ENCODE measurements at places on chromosomes 5 and 9. TPM values are rescaled to one million over a fixed set of nuclear protein-coding genes. Genes with fewer than 3 reads are reported as not detected.

- H3K4me1 ChIP-seq = no peaks in the 10 kb centered on the region
- no peak overlapping the region for H3K4me3 ChIP-seq
- no peaks in the 10 kb centered on the region for H3K27me3 ChIP-seq
- no peak for DNase-seq
These were observed 246.8 kb downstream of the MSX2 start for GRCh38 chr5:174971210-174971609.

- H3K4me1 ChIP-seq = no peaks in the 10 kb centered on the region
- no peaks in the 10 kb centered on the region for H3K36me3 ChIP-seq
- H3K4me3 ChIP-seq = no peak overlapping the region
- DNase-seq = no peak
- H3K27ac ChIP-seq = no peak overlapping the region
- H3K27me3 ChIP-seq = no peaks in the 10 kb centered on the region
These were observed 276.8 kb upstream of the CLINT1 start for GRCh38 chr5:158135682-158136179.

DNA sequence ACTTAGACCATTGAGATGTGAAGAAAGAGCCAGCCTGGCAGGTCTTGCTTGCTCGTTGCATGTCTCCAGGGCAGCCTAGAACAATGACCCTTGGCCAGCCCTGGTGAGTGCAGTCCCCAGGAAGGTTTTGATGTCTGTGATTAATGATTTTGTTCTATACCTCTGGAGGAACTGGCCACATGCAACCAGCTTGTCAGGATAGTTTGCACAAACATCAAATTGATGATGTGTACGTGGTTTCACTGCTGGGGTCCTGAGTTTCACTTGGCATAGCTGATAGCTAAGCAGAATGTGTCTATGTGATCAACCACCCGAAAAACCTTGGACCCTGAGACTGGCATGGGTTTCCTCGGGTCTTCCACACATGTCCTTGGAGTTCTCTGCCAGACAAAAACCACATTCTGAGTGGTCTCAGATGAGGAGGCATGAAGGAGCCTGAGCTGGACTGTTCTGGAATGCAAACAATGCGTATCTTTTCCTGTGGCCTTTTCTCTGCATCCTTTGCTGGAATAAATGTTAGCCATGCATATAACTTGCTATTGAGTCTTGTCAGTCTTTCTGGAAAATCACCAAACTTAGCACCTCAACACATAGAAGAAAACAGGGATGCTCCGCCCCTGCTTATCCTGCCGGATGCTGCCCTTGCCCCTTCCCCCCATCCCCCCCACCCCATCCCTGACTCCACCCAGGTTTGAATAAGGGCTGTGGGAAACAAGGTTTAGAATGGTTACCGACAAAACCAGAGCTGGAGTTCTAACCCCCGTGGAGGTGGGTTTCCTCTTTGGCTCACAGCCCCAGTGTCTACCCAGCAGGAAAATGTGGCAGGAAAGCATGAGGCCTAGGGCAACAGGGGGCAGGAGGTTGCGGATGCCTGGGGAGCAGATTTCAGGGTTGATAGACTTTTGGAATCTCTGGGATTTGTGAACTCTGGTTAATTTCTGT, 50.1 kb upstream of the ANKRD33B start:
- H3K27ac ChIP-seq = no peak overlapping the region
- no peaks in the 10 kb centered on the region for H3K4me1 ChIP-seq
- H3K27me3 ChIP-seq = peaks cover 17% of the 10 kb centered on the region
- no peak for DNase-seq

- no peaks in the 10 kb centered on the region for H3K4me1 ChIP-seq
- no peaks in the 10 kb centered on the region for H3K36me3 ChIP-seq
- H3K27me3 ChIP-seq = no peaks in the 10 kb centered on the region
These were observed 93.9 kb downstream of the GRIA1 start for GRCh38 chr5:153584126-153584959.

- peaks cover 3% of the 10 kb centered on the region for H3K27me3 ChIP-seq
- H3K4me3 ChIP-seq = no peak overlapping the region
These were observed 168.1 kb downstream of the GRIA1 start for GRCh38 chr5:153658606-153659005.

GRCh38 chr5:168128557-168128956, 162.9 kb upstream of the WWC1 start:
- no peaks in the 10 kb centered on the region for H3K27me3 ChIP-seq
- no peak overlapping the region for H3K4me3 ChIP-seq
- H3K4me1 ChIP-seq = peaks cover 5% of the 10 kb centered on the region
- no peaks in the 10 kb centered on the region for H3K36me3 ChIP-seq
- no peak overlapping the region for H3K27ac ChIP-seq

DNA sequence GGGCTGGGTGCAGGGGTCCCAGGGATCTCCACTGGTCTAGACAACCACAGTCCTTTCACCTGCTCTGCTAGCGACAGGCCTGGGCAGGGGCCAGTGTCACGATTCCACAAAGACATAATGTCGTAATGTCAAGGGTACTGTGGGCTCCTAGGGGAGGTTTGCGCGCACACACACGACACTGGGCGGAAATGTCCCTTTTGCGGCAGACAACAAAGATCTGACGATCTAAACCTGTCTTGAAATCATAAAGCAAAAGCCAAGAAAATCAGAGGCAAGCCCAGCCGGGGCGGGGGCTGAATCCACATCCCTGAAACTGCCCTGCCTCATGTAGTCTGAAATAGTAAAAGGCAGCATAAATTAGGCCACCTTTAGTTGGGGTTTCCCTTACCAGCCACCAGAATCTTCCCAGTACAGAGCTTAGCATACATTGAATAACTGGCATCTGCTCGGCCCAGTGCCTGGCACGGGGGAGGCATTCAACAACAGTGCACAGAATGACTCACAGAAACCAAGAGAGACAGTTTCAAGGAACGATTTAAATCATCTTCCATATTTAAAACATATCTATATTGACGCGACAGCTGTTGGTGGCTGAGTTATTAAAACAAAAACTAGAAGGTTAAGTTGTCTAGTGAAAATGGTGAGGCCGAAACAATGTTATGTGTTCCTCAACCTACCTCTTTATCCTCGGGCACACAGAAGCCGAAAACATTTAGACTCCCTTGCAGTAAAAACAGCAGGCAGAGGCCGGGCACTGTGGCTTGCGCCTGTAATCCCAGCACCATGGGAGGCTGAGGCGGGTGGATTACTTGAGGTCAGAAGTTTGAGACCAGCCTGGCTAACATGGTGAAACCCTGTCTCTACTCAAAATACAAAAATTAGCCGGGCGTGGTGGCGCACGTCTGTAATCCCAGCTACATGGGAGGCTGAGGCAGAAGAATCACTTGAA, 151.0 kb downstream of the MYO10 start:
- H3K4me1 ChIP-seq = peaks cover 18% of the 10 kb centered on the region
- DNase-seq = peak; percentile 48
- H3K27ac ChIP-seq = peak overlapping the region; percentile 11
- peaks cover 12% of the 10 kb centered on the region for H3K27me3 ChIP-seq

- H3K4me1 ChIP-seq = peaks cover 22% of the 10 kb centered on the region
- H3K27ac ChIP-seq = peak overlapping the region; percentile 98
- DNase-seq = peak; percentile 57
- peaks cover 7% of the 10 kb centered on the region for H3K27me3 ChIP-seq
- peak overlapping the region; percentile 82 for H3K4me3 ChIP-seq
- no peaks in the 10 kb centered on the region for H3K36me3 ChIP-seq
These were observed 1.3 kb upstream of the TBC1D2 start for GRCh38 chr9:98256756-98257155.

RASEF gene
- total RNA-seq = not detected

- H3K4me3 ChIP-seq = no peak overlapping the region
- no peaks in the 10 kb centered on the region for H3K36me3 ChIP-seq
- H3K4me1 ChIP-seq = no peaks in the 10 kb centered on the region
- peaks cover 13% of the 10 kb centered on the region for H3K27me3 ChIP-seq
These were observed 103.5 kb downstream of the DAPK1 start for GRCh38 chr9:87601176-87601575.

GRCh38 chr9:135180586-135180985, 93.1 kb downstream of the OLFM1 start:
- no peak for DNase-seq
- no peaks in the 10 kb centered on the region for H3K27me3 ChIP-seq
- no peak overlapping the region for H3K4me3 ChIP-seq
- H3K4me1 ChIP-seq = no peaks in the 10 kb centered on the region
- no peak overlapping the region for H3K27ac ChIP-seq
- H3K36me3 ChIP-seq = no peaks in the 10 kb centered on the region

TMC1 gene
- total RNA-seq = not detected
